NCI-H2107 (cell line): ENCODE measurements at places on chromosomes 7 and 10.

GRCh38 chr10:89258881-89259280 is 7.3 kb upstream of the LIPA start:
- no peak for DNase-seq

- no peak for DNase-seq
Observed at GRCh38 chr10:15251791-15252380, 83.4 kb upstream of the NMT2 start.

DNA sequence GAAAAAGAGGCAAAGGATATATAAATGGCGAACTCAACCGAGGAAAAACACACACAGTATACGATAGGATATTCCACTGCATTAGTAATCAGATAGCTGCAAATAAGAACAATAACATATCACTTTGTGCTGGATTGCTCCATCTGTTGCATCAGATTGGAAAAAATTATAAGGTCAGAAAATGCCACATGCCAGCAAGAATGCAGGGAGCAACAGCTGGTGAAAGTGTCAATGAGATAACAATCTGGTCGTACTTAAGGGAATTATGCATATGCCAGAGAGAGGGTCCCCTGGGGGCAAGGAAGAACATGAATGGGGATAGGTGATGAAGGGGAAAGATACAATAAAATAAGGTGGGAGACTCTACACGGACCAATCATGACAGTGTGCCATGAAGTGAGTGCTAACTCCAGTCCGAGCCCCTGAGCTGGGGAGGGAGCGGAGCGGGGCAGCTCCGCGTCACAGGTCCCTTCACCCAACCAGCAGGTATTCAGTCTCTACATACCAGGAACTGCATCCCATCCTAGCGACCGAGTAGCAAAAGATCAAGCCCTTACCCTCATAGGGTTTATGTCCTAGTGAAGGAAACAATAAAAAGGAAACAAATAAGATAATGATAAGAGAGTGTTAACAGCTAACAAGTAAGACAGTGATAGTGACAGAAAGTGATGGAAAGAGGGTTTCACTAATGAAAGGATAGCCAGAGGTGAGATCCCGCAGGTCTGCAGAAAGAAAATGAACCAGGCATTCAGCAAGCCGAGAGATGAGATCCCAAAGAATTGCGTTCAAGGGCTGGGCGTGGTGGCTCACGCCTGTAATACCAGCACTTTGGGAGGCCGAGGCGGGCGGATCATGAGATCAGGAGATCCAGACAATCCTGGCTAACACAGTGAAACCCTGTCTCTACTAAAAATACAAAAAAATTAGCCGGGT is 9.4 kb downstream of the MPP7 start:
- DNase-seq = no peak

DNA sequence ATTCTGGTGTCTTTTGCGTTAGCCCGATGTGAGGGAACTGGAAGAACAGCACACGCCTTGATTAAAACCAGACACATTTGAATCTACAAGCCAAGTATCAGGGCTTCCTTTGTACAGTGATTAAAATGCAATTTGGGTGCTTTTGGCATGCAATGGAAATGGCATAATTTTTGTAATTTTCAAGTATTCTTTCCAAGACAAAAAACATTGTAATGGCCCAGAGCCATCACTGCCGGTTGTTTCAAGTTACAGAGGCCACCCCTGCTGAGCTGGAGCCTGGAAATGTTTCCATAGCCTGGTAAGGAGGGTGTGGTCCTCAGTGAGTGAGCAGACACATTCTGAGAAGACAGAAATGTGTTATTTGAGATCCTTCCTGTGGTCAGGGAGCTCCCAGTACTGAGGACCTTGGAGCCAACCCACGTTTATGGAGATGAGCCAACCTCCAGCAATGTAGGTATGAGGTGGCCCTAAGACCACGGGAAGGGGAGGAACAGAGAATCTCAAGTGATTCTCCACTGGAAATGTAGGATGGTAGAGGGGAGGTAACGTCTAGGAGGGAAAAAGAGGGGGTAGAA is 20.9 kb downstream of the TEX36 start:
- DNase-seq = no peak

- no peak for DNase-seq
Observed at GRCh38 chr10:32790483-32790882, 167.5 kb downstream of the ITGB1 start.

DNA sequence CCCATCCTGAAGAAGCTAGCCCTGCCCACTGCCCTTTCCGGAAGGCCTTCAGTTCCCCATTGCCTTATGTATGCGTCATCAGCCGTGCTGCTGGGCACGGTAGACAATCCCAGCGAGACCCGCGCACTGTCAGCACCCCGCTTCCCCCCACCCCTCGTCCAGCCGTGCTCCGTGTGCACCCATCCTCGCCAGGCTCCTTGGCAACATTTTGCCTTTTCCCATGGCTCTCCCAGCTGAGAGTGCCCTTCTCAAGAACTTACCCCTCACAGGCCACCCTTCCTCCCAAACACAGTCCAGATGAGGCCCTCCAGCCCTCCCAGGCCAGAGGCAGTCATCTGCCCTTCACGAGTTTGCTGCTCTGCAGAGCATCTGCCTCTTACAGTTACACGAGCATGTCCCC is 633.8 kb upstream of the FOXK1 start:
- DNase-seq = no peak

- no peak for DNase-seq
Observed at GRCh38 chr7:108079648-108080591, 50.2 kb downstream of the LAMB4 start.

- no peak for DNase-seq
Observed at GRCh38 chr7:77459311-77459726, 43.2 kb upstream of the GSAP start.

DNA sequence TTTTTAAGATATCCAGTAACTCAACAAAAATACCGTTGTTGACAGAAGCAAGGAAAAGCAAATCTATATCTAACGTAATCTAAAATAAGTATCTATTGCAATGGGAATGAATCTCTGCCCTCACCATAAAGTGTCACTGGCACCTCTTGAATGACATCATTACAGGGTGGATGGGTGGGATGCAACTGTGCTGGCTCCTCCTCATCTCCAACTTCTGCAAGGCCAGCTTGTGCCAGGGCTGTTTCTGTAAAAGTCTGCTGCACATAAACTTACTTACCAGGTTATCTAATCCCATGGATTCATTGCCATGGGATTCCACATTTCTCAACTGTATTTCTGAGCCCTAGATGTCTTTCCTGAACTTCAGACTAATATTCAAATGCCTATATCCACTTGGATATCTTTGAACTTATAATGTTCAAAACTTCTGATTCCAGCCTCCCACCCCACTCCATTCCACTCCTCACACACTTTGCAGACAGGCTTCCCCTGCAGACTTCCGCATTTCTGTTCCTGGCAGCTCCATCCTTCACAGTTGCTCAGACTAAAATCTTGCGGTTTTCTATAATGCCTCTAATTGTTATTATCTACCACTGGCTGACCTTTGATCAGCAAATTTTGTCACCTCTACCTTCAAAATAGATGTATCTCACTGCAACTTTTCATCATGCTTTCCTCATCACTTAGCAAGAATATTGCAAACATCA is 10.7 kb downstream of the FGL2 start:
- DNase-seq = no peak

- DNase-seq = no peak
Observed at GRCh38 chr10:100004805-100005510, 4.8 kb downstream of the DNMBP start.
